ENCODE measurements at places on chromosomes 7 and 10.

GRCh38 chr10:14665304-14665703 is 109.4 kb downstream of the FAM107B start:
- no peak for DNase-seq

GRCh38 chr10:73920089-73920488 is 9.2 kb downstream of the PLAU start:
- peak; percentile 31 for DNase-seq

- no peak for DNase-seq
Measured at GRCh38 chr10:78533098-78533497, 499.4 kb downstream of the RPS24 start.

DNA sequence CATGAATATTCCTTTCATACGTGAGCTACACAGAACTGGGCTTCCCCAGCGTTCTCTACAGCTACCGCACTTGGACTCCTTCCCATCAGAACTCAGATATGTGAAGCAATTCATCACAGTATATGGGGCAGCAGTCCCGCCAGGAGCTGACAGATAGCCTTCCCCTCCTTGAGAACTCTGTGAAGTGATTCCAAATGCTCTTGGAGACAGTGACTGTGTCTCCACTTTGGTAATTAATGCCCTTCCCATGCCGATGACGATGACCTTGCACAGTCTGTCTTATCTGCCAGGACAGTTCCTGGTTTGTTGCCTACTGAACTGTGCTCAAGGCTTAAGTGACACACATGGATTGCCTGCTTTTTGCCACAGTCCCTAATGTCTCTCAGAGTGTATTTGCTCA is 75.0 kb upstream of the AFAP1L2 start:
- DNase-seq: no peak

- no peak for DNase-seq
Measured at GRCh38 chr10:29688230-29688661, 53.5 kb upstream of the SVIL start.

DNA sequence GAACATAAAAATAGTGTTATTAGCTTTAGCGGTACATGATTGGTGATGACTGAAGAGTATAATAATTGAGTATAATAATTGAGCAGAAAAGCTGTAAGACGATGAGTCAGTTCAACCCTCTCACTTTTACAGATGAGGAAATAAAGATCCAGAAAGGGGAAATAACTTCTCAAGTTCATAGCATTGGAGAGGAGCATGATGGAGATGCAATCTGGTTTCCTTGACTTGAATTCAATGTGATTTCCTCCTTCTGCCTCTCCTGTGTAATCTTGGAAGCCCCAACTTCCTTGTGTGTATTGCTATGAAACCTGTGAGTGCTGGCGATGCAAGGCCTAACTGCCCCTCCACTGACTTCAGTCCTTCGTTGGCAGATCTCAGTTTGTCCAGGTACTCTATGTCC is 265.1 kb downstream of the LRMDA start:
- no peak for DNase-seq

GRCh38 chr10:133100706-133101415 is 13.1 kb downstream of the ADGRA1 start:
- DNase-seq: no peak

DNA sequence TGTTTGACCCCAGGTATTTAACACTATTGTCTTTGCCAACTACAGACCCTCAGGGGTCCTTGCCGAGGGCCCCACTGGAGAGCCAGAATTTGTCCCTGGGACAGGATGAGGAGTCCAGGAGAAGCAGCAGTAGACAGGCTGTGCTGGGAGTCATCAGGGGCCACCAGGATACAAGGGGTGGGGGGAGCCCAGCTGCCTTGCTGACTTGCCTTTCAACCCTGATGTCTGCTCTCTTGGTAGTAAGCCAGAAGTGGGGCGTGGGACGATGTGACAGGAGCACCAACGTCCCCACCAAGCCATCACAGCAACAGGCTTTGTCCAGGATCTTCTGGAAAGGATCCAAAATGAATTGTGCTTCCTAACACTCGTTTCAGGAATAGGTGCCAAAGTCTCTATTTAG is 62.4 kb upstream of the CDCA7L start:
- DNase-seq: no peak

GRCh38 chr7:151726652-151727578 is 150.0 kb downstream of the PRKAG2 start:
- DNase-seq: no peak

DNA sequence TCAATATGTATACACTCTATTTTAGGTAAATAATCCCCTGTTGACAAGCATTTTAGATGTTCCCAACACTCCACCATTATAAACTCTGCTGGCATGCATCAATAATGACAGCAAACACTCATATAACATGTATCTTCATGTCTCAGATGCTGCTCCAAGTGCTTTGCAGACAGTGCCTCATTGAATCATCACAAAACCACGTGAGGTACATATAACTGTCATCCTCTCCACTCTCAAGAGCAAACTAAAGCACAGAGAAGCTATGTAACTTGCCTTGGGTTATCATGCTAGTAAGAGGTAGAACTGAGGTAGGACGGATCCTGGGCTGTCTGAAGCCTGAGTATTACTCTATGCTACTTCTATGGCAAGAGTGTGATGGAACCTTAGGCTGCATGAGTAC is 72.5 kb upstream of the GSDME start:
- no peak for DNase-seq

GRCh38 chr7:129664029-129665012 is 52.8 kb downstream of the NRF1 start:
- DNase-seq: no peak

- no peak for DNase-seq
Measured at GRCh38 chr7:80771523-80771922, 133.1 kb downstream of the CD36 start.

GRCh38 chr7:102468478-102469350 is 3.9 kb downstream of the LRWD1 start:
- no peak for DNase-seq

GRCh38 chr7:13822678-13823077 is 166.8 kb downstream of the ETV1 start:
- no peak for DNase-seq

DNA sequence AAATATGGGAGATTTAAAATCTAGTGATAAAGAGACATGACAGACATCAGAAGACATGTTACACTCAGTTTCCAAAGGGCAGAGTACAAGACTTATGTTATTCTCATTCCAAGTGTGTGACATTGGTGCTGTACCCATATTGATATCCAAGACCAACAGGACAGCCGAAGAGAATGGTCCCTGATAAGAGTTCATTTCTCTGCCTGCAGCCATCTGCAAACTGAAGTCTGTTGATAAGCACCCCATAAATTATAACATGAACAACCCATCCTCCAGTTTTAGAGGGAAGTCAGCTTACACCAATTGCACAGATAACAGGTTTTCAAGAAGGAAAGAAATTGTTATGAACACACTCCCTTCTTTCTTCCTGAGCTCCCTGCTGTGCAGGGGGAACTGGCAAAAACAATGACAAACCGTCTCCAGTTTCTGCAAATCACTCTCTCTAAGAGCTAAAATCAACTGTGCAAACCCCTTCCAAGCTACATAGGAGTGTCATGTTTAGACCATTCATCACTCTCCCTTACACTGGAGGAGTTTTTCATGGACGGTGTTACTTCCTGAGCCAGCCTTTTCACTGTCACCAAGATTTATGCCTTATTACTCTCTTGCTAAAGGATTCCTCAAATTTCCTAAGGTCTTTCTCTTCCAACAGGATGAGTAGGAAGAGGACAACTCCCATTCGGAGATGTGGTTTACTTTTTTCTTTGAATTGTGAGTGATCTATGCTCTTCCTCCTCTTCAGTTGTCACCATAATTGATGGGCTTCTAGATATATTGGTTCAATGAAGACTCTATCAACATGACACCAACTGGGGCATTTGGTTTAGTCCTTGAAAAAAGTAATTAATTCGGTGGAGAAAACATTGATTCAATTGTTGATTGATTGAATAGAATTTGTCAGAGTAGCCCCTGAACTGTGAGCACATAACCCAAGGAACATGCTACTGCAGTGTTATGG is 80.3 kb upstream of the FAM171A1 start:
- DNase-seq: no peak

- no peak for DNase-seq
Measured at GRCh38 chr10:30383356-30383755, 34.3 kb upstream of the MTPAP start.

- no peak for DNase-seq
Measured at GRCh38 chr7:153022475-153023193, 263.1 kb downstream of the ACTR3B start.

DNA sequence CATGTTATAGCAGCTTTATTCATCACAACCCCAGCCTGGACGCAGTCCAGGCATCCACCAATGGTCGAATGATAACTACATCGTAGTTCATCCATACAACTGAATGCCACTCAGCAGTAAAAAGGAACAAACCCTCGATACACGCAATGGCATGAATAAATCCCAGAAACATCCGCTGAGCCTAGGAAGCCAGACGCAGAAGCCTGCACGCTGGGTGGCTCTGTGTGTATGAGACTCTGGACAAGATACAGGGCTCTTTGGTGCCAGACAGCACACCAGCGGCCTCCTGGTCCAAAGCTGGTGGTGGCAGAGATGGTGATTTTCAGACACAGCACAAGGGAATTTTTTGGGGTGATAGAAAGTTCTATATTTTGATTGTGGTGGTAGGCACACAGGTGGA is 10.0 kb upstream of the CRYGN start:
- DNase-seq: no peak

DNA sequence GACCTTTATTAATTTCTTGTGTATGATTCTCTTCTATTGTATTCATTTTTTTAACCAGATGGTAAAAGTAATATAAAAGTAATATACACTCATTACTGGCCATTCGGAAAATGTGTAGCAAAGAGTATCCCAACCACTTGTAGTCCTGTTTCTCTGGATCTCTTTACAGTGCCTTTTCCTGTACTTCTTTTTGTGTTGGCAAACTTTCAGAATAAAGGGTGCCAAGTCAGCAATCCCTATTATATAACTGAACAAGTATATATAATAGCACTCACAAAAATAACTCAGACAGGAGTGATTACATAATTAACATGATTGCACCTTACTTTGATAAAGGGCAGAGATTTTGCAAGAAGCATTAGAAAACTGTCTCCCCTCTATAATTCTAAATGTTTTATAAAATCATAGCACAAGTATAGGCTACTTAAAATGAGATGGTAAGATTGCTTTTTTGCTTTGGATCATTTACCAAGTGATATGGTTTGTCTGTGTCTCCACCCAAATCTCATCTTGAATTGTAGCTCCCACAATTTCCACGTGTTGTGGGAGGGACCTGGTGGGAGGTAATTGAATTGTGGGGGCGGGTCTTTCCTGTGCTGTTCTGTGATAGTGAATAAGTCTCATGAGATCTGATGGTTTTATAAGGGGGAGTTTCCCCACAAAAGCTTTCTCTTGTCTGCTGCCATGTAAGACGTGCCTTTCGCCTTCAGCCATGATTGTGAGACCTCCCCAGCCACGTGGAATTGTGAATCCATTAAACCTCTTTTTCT is 41.5 kb upstream of the EPC1 start:
- DNase-seq: no peak

DNA sequence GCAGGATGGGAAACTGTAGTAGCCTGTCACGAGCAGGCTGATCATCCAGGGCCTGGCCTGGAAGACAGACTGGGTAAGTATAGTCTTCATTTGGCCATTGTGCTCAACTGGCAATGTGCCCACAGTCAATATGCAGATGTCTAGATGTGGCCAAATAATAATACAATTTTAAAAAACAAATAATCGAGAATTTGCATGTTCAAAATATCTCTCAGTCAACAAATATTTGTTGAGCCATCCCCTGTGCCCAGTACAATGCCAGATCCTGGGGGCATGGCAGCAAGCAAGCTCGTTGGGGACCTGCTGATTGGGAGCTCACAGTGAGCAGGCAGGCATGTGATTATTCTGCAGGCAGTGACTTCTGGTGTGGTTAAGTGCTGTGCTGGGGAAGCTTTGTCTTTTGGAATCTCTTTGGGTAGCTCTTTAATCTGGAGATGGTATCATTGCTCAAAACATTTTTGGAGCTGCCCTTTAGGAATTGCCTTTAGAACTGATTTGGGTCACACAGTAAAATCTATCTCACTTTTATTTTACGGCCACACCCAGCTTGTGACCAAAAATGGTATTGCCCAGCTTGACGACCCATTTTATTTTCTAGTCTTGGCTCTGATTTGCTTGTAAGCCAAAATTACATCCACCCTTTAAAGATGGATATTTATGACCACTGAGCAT is 92.2 kb downstream of the PLCE1 start:
- DNase-seq: no peak

DNA sequence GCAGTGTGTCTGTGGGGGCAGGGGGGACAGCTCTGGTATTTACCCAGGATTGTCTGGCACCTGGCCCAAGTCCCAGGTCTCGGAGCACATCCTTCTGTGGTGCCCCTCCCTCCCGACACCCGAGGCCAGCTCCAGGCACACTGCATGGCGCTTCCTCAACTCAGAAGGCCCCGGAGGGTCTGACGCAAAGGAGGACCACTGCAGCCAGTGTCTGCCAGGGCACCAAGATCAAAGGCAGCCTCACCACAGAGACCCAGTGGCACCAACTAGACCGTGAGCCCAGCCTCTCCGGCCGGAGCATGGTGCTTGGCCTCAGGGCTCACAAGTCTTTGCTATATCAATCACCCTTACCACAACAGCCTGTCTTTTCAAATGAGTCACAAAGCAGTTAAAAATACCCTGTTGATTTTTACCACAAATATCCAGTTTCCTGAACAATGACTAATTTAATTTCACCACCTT is 99.3 kb upstream of the DDC start:
- DNase-seq: peak; percentile 8
